SK-MEL-5 (cell line): ENCODE measurements at places on chromosomes 3 and 15. TPM values are rescaled to one million over a fixed set of nuclear protein-coding genes. Genes with fewer than 3 reads are reported as not detected.

- no peak for DNase-seq
Observed at GRCh38 chr15:68432441-68433064, 590 bp upstream of the ITGA11 start.

- no peak for DNase-seq
Observed at GRCh38 chr3:1600206-1600605, 498.5 kb upstream of the CNTN4 start.

DNA sequence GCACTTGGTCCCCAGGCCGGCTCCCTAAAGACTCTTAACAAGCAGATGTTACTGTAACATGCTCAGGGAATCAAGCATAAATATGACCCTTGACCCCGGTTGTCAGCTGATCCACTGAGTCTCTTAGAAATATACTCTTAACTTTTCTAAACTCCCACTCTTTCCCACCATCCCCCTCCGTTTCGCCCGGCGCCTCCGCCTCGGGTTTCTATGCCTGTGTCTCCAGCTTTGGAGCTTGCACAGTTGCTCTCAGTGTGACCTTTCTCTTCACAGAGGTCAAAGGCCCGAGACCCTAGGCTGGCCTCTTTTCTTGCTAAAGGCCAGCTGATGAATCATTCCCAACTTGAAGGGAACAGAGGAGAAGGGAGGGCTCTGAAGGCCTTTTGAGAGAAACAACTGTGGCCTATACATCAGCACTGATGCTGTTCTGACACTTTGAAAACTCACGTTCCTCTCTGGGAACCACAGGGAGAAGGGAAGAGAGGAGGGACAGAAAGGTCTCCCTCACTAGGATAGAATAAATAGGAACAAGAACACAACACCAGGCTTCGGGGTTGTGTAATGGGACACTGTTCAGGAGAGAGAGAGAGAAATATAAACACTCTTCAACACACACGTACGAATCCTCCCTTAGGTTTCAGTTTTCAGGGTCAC is 484.5 kb upstream of the NR2F2 start:
- no peak for DNase-seq

GRCh38 chr3:97821287-97821773 is 481 bp upstream of the CRYBG3 start:
- DNase-seq: no peak

The PGBD4 gene
- 3.0 TPM in 2 replicates for total RNA-seq

The DGKG gene
- total RNA-seq: 4.7 and 5.2 TPM in 2 replicates

The NRROS gene
- 3.2 and 6.2 TPM in 2 replicates for total RNA-seq
